ENCODE measurements at places on chromosomes 1 and 21. TPM values are rescaled to one million over a fixed set of nuclear protein-coding genes. Genes with fewer than 3 reads are reported as not detected.

Gene CHAF1B
- total RNA-seq = 6.2 TPM

Gene RNF207
- total RNA-seq = not detected

Gene NEGR1
- 2.9 TPM for total RNA-seq

Gene MRPL24
- 26.7 TPM for total RNA-seq

Gene LAD1
- 0.59 TPM for total RNA-seq

Gene PTAFR
- total RNA-seq = 0.72 TPM

Measured in endothelial cell (in vitro differentiated cells).